ENCODE measurements at places on chromosomes 1 and 21. TPM values are rescaled to one million over a fixed set of nuclear protein-coding genes. Genes with fewer than 3 reads are reported as not detected.

NMNAT1 gene
- 6.3 TPM for total RNA-seq

- no peak for DNase-seq
Observed at GRCh38 chr1:207073906-207074820, 14.5 kb upstream of the C4BPB start.

FCGR1A gene
- not detected for total RNA-seq

LMOD1 gene
- not detected for total RNA-seq

- DNase-seq, result no peak
Observed at GRCh38 chr1:226603022-226603857, 54.7 kb downstream of the STUM start.

- DNase-seq, result no peak
Observed at GRCh38 chr1:215095524-215095923, 13.0 kb downstream of the KCNK2 start.

RNPEP gene
- 32.0 TPM for total RNA-seq

LAMC2 gene
- total RNA-seq, result not detected

DNA sequence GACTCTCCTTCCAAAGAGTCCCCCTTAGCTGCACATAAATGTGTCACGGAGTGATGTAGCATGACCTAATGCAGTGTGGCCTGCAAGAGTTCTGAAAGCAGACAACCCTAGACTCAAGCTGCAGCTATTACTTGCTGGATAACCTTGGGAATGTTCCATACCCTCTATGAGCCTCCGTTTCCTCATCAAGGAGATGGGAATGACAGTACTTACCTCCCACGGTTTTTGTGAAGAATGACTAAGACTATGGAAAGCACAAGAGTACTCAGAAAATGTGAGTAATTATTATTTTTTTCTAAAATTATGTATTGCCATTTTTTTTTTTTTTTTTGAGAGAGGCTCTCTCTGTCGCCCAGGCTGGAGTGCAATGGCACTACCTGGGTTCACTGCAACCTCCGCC lies 3.0 kb downstream of the TTC39A start:
- DNase-seq, result no peak

CD1C gene
- not detected for total RNA-seq

- DNase-seq, result no peak
Observed at GRCh38 chr1:178237121-178237520, 143.2 kb downstream of the RASAL2 start.

DNA sequence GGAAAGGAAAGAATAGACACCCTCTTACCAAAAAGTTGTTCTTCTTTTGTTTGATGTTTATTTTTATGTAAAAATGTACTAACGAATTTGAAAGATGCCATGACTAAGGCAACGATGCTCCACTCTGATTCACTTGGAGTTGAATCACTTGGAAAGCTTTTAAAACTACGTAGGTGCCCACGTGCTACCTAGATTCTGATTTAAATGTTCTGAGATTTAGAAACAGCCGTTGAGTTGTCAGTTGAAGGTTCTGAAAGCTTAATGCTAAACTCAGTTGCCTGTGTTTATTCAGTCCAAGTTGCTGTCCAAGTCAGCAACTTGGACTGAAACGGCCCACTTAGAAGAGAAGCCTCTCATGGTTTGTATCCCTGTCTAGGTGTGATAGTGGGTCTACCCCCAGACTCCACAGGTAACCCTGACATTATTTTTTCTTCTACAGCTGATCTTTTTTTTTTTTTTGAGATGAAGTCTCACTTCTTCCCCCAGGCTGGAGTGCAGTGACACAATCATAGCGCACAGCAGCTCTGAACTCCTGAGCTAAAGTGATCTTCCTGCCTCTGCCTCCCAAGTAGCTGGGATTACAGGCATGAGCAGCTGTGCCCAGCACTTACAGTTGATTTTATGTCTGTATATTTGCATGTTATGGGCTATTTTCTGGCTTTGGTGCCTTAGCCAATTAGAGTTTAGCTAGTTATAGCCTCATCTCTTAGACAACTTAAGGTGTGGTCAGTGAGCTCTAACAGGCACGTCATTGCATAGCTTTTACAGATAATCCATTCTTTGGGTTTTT lies 1.4 kb upstream of the VAMP4 start:
- DNase-seq, result no peak
